Endothelial cell (in vitro differentiated cells): ENCODE measurements at places on chromosomes 7 and 10.

DNA sequence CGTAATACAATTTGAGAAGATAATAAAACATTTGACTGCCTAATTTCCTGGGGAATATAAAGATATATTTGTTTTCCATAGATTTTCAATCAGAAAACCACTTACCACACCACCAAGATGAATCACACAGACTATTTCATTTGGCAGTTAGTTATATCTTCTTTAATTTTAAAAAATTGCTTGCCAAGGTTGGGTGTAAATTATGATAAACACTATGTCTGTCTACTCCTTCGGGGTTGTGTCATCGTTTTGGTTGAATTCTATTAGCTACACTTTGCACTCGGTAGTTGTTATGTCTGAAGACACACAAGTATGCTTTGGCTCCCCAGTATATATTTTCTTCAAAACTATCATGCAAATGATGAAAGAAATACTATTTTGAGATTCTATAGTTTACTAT, 594.8 kb upstream of the SEMA3D start:
- no peak for DNase-seq

DNA sequence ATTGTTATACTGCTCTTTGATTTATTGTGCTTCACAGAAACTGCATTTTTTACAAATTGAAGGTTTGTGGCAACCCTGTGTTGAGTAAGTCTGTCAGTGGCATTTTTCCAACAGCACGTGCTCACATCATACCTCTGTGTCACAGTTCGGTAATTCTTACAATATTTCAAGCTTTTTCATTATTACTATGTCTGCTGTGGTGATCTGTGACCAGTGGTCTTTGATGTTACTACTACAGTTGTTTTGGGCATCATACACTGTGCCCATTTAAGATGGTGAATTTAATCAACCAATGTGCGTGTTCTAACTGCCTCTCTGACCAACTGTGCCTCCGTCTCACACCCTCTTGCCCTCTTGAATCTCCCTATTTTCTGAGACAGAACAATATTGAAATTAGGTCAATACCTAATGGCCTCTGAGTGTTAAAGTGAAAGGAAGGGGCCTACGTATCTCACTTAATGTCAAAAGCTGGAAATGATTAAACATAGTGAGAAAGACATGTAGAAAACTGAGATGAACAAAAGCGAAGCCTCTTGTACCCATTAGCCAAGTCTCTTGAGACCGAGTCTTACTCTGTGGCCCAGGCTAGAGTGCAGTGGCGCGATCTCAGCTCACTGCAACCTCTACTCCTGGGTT, 20.2 kb upstream of the ASL start:
- no peak for DNase-seq

DNA sequence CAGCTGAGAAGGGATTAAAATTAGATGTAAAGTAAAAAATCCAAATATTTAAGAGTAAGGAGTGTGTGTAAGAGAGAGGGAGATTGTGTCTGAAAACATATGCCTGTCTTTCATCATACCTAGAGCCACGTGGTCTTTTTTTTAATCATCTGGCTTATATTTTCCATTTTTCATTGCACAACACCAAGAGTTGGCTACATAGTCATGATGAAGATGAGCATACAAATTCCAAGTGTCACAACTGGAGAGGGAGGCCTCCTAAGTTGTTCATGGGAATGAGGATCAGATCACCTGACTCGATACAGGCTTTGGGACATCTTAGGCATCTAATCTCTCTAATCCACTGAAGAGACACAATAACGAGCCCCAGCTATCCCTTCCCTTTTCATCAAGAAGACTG, 47.2 kb upstream of the CCDC3 start:
- no peak for DNase-seq

DNA sequence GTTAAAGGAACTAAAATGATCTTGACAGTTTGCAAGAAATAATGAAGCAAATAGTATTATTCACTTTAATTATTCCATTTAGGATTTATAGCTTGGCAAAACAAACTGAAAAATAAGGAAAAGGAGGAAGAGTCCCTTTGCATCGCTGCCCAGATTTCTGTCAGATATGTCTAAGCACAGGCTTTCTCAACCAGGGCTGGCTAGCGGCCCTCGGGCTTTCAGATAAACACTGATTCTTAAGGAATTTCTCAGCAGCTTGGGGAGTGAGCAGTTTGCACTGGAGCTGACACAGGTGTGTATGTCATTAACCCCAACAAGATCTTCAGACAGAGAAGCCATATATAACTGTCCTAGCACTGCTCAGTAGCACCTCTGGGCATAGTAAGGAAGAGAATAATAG, 47.9 kb upstream of the SEMA3D start:
- DNase-seq = no peak

DNA sequence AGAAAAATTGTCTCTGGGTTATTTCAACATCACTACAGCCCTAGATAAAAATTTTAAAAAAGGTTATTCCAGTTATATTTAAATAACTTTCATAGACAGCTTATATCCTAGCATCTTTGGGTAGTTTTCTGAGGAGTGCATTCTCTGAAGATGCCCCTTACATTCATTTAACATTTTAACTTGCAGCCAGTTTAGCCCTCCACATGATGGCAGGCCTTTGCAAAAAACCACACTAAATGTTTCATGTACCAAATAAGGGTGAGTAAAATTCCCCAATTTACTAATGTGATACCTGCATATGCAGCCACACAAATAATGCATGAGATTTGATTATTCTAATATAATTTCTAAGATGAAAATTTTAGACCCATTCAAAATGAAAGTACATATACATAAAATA, 108.4 kb upstream of the ZWINT start:
- no peak for DNase-seq

DNA sequence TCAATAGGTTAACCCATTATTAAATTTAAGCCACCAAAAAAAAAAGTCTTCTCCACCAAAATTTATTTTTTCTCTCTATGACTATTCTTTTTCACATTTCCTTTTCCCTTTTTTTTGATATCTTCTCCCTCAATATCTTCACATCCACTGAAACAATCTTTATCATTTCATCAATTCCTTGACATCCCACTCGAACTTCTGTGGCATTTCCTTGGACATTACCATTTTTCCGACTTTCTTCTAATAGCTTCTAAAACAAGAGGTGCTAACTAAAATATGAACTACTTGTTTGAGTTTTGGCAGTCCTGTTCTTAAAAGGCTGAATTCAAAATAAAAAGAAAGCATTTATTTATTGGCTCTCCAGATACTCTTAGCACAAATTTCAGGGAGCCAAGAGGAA, 684 bp upstream of the CTNNA3 start:
- DNase-seq = no peak

DNA sequence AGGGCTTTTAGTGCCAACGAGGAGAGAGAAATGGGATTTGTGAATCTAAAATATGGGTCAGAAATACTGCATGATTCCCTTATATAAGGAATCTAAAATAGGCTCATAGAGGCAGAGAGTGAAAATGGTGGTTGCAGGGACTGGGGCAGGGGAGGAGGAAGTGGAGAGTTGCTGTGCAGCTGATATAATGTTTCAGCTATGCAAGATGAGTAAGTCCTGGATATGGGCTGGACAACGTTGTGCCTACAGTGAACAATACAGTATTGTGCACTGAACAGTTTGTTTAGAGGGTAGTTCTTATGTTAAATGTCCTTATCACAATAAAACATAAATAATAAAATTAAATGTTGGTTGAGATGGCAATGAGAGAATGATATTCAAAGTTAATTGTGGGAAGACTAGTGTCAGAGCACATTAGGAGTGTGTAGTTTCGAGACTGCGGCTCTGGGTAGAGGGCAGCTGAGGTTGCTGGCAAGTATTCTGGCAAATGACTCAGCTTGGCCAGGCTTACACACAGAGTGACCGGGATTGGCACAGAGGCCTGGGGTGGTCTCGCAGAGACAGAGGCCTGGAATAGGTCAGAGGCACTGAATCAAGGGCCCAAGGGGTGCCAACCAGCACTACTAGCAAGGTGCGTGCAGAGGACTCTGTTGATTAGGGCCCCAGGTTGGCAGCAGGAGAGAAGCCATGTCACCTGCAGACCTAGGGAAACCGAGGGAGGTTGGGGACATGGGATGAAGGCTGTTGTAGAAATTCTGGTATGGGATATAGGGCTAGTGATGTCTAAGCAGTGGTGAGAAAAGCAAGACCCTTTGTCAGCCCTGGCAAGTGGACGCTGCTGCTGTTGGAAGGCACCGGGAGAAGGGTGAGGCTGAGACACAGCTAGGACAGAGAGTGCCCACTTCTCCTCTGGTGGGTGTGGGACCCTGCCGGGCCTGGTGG, 2.8 kb upstream of the DEPP1 start:
- no peak for DNase-seq

DNA sequence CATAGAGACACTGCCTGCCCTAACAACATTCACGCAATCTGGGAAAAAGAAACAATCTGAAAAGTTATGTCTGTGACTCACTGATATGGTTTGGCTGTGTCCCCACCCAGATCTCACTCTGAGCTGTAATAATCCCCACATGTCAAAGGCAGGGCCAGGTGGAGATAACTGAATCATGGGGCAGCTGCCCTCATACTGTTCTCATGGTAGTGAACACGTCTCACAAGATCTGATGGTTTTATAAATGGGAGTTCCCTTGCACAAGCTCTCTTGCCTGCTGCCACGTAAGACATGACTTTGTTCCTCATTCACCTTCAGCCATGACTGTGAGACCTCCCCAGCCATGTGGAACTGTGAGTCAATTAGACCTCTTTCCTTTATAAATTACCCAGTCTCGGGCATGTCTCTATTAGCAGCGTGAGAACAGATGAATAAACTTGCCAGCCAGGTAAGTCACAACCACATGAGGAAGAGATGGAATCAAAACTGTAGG, 341.5 kb upstream of the AOAH start:
- no peak for DNase-seq

DNA sequence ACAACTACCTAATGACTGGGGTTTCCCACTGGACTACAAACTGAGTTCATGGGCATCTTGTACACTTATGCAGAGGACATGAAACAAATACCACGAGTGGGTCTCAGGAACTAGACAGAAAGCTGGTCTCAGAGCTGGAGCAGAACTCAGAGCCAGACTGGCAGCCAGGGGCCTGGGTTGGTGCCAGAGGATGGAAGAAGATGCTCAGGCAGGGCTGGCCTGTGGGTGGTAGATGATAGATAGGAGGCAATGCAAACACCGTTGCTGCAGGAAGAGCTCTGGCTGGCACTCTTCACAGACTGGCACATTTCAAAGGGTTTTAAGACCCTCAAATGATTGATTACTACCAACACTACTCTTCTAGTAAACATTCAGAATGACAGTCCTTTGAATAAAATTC, 28.8 kb downstream of the ENO4 start:
- no peak for DNase-seq

GRCh38 chr7:114755856-114756255, 166.0 kb upstream of the MDFIC start:
- DNase-seq = no peak

GRCh38 chr7:16189026-16189715, 232.2 kb downstream of the CRPPA start:
- DNase-seq = no peak

- no peak for DNase-seq
Observed at GRCh38 chr7:82080254-82080927, 310.5 kb upstream of the HGF start.

GRCh38 chr10:97371696-97372095, 29.4 kb downstream of the RRP12 start:
- DNase-seq = no peak

GRCh38 chr10:43314626-43315495, 48.0 kb upstream of the RASGEF1A start:
- DNase-seq = no peak

GRCh38 chr10:21520949-21521348, 4.5 kb downstream of the SKIDA1 start:
- no peak for DNase-seq
